Osteoblast (primary cell): ENCODE measurements at places on chromosomes 7 and 10.
A peak's percentile ranks its signal among the peaks of the same experiment; 100 is the strongest.

DNA sequence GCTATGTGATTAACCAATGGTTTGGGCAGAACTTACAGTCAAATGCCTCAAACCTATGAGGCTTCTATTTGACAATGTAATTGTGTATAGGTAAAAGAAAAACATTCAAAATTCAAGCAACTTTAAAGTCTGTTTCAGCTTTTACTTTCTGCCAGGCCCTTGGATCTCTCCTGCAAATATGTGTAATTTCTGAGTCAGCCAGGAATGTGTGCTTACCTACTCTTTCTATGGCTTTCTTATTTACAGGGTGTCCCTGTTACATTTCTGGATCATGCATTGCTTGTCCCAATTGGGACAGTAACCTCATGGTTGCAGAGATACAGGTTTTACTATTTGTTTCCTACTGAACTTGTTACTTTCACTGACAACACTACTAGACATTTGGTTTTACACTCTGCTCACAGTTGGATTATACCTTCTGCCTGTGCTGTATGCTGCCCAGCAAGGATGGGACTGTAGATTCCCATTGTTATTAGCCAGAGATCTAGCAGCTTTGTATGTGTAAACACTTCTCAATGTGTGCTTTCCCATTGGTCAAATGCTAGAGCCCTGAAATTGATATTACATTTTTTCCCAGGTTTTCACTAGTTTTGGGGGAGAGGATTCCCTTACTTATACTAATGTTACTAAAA, 355.3 kb downstream of the ARL4A start:
- H3K27me3 ChIP-seq = no peaks in the 10 kb centered on the region
- H3K4me1 ChIP-seq = no peaks in the 10 kb centered on the region
- no peak overlapping the region for H3K4me3 ChIP-seq
- no peak overlapping the region for H3K27ac ChIP-seq
- DNase-seq = peak; percentile 72
- no peaks in the 10 kb centered on the region for H3K36me3 ChIP-seq

GRCh38 chr10:23371073-23371472, 26.5 kb upstream of the C10orf67 start:
- DNase-seq = no peak
- H3K4me3 ChIP-seq = no peak overlapping the region
- no peak overlapping the region for H3K27ac ChIP-seq
- H3K4me1 ChIP-seq = no peaks in the 10 kb centered on the region

DNA sequence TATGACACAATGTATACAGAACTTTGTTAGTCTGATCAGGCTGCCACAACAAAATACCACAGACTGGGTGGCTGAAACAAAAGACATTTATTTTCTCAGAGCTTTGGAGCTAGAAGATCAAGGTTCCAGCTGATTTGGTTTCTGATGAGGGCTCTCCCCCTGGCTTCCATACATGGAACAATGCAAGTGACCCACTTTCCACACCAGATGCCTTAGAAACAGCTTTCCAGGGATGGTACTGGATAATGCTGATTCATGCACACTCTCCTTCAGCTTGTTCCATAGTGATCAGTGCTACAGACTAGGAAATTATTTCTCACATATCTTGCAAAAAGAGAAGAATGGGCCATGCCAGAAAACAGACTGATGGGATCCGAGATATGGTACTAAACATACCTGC, 1274.9 kb upstream of the SORCS1 start:
- H3K4me1 ChIP-seq = no peaks in the 10 kb centered on the region
- H3K36me3 ChIP-seq = no peaks in the 10 kb centered on the region
- DNase-seq = no peak
- no peaks in the 10 kb centered on the region for H3K27me3 ChIP-seq

DNA sequence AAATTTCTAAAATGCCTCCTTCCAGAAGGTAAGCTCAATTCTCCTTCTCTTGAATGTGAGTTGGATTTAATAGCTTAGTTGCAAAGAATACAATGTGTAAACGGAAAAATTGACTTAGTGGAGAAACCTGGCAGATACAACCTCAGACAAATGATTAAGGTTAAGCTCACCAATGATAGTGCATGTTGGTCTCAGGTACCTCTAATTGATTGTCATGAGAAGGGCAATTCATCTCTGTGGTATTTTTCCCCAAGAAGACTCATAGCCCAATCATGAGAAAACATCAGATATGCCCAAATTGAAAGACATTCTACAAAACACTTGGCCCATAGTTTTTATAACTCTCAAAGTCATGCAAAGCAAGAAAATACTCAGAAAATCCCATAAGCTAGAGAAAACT, 36.2 kb upstream of the TMEM106B start:
- H3K27me3 ChIP-seq = no peaks in the 10 kb centered on the region
- H3K27ac ChIP-seq = no peak overlapping the region
- H3K36me3 ChIP-seq = no peaks in the 10 kb centered on the region
- H3K4me3 ChIP-seq = no peak overlapping the region
- no peaks in the 10 kb centered on the region for H3K4me1 ChIP-seq

DNA sequence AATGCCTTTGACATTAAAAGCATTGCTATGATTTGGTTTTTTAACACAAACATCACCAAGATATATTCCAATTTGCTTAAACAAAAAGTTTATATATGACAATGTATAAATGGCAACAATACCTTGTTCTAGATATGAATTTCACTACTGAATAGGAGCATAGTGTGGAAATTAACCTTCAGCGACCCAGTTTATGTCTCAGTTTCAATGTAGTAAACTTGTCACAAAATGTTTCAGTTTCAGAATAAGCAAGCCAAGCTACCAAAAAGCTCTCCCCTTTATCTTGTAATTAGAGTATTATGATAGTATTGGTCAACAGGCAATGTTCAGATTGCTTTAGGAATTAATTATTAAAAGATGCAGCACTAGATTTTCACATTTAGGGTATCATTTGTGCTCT, 99.6 kb upstream of the PCDH15 start:
- no peaks in the 10 kb centered on the region for H3K36me3 ChIP-seq
- no peak overlapping the region for H3K4me3 ChIP-seq
- H3K27ac ChIP-seq = no peak overlapping the region
- H3K4me1 ChIP-seq = no peaks in the 10 kb centered on the region
- DNase-seq = no peak

- H3K27ac ChIP-seq = peak overlapping the region; percentile 87
- H3K36me3 ChIP-seq = no peaks in the 10 kb centered on the region
- no peaks in the 10 kb centered on the region for H3K27me3 ChIP-seq
- H3K4me1 ChIP-seq = peaks cover 28% of the 10 kb centered on the region
- peak; percentile 99 for DNase-seq
- H3K4me3 ChIP-seq = peak overlapping the region; percentile 71
Measured at GRCh38 chr7:151736403-151736909, 140.5 kb downstream of the PRKAG2 start.

GRCh38 chr10:117699436-117700075, 157.0 kb downstream of the EMX2 start:
- peaks cover 3% of the 10 kb centered on the region for H3K27me3 ChIP-seq
- H3K4me3 ChIP-seq = no peak overlapping the region
- no peak overlapping the region for H3K27ac ChIP-seq
- H3K4me1 ChIP-seq = peaks cover 3% of the 10 kb centered on the region

DNA sequence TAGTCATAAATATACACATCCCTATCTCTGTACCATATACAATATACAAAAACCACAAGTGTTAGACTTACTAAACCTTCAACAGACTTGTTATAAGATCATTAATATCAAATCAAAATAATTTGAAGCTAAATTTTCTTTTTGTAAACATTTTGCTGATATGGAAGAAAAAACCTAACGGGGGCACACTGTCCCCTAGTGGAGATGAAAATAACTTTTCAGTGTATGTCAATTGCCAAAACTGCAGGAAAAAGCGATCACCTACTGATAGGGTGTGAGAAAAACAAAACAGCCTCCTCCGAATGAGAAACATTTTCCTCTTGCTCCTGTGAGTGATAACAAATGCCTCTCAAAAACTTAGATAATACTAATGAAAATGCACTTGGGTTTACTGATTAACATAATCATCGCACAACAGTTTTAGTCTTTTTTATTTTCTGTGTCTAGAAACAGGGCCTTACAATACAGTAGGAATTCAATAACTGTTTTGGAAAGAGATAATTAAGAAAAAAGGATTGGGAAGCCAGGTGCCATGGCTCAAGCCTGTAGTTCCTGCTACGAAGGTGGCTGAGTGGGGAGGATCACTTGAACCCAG, 322.7 kb downstream of the CRPPA start:
- H3K36me3 ChIP-seq = no peaks in the 10 kb centered on the region
- H3K4me1 ChIP-seq = no peaks in the 10 kb centered on the region
- no peaks in the 10 kb centered on the region for H3K27me3 ChIP-seq
- peak; percentile 25 for DNase-seq

- DNase-seq = peak; percentile 35
- no peaks in the 10 kb centered on the region for H3K27me3 ChIP-seq
- peaks cover 18% of the 10 kb centered on the region for H3K4me1 ChIP-seq
- H3K36me3 ChIP-seq = no peaks in the 10 kb centered on the region
- H3K27ac ChIP-seq = peak overlapping the region; percentile 78
Measured at GRCh38 chr7:129332254-129333035, 101.8 kb upstream of the STRIP2 start.

GRCh38 chr10:63265222-63265617, 132.1 kb downstream of the NRBF2 start:
- peak overlapping the region; percentile 96 for H3K27ac ChIP-seq
- H3K36me3 ChIP-seq = peaks cover 8% of the 10 kb centered on the region
- H3K4me3 ChIP-seq = peak overlapping the region; percentile 75
- H3K4me1 ChIP-seq = peaks cover 18% of the 10 kb centered on the region
- H3K27me3 ChIP-seq = no peaks in the 10 kb centered on the region

DNA sequence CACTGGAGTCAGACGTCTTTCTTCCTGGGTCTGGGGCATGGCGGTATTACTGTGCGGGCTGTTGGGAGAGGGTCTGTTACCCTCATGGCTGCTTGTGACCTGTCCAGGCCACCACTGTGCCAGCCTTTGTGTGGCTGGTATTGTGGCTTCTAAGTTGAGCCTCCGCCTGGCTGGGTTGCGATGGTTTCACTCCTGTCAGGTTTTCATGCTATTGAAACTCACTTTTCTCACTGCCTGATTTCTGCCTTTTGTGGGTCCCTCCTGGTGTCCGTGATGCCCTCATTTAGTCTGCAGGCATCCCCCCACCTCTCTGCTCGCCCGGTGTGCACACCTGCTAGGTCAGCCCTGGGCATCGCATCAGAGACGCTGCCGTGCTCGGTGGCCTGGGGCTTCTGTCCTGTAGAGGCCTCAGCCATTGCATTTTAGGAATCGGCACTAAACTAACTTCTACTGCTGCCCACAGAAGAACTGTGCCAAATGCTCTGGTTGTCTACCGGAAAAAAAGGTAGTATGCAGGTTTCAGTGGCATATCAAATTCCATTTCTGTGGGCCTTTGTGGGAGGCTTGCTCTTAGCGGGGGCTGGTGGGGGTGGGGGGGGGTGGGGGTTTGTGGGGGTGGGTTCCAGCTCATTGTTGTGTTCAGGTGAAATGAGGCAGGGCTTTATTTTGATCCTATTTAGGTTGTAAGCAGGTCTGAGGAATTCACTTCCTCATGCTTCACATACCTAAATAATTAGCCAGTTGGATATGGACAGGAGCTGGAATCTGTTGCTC, 64.3 kb downstream of the MGMT start:
- H3K4me1 ChIP-seq = peaks cover 13% of the 10 kb centered on the region
- no peak overlapping the region for H3K4me3 ChIP-seq
- H3K27ac ChIP-seq = no peak overlapping the region
- peaks cover 7% of the 10 kb centered on the region for H3K27me3 ChIP-seq
